ENCODE measurements at places on chromosomes 11 and 22.

DNA sequence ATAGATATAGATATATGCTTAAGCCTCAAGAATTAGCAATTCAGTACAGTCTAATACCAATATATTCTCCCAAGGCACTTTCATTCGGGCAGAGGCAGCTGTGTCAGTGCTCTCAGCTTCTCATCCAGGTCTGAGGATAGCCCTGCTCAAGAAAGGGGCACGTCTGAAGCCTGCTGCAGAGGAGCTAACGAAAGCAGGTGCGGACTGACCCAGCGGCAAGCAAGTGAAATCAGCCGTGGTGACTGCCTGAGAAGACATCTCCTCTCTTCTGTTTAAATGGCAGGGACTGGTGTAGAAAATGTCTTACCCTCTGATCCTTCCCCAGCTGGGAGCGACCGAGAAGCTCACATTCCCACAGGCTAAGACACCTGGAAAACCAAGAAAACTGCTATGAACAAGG, 468.6 kb downstream of the BRD1 start:
- DNase-seq: no peak

GRCh38 chr11:2095198-2095520, 44.0 kb downstream of the IGF2 start:
- DNase-seq: no peak

DNA sequence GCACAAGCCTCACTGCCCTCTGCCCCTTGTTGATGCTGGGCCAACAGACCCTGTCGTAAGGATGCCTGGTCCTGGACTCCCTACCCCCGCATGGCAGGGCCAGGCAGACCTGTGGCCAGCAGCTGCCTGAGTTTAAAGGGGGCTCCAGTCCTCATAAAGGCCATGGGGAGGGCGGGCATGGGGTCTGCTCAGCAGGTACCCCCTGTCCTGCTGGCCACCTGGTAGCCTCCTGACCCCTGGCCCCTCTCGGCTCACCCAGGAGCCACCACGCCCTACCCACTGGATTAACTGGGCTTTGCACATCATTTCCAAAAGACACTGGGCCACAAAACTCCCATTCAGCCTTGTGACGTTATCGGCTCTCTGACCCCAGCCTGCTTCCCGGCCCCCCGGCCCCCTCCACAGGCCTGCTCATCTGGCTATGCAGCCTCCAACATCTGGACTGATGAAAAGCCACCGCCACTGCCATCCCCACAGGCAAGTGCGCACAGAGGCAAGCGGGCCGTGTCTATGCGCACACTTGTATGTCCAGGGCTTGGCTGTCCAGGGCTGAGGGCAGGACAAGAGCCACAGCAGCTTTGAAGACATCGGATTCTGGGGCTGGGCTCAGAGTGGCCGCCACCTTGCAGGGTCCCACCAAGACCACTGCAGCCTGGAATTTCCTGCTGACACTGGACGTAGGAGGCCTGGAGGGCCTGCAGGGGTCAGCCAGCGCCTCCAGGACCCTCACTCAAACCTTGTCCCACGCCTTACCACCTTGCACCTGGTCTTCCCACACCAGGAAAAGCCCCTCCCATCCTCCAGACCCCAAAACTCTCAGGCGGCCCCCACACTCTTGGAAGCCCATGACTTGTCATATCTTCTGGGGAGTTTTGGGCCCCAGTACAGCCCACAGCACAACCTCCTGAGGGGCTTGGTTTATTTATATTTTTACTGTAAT, 48.7 kb downstream of the IGF2 start:
- DNase-seq: no peak

DNA sequence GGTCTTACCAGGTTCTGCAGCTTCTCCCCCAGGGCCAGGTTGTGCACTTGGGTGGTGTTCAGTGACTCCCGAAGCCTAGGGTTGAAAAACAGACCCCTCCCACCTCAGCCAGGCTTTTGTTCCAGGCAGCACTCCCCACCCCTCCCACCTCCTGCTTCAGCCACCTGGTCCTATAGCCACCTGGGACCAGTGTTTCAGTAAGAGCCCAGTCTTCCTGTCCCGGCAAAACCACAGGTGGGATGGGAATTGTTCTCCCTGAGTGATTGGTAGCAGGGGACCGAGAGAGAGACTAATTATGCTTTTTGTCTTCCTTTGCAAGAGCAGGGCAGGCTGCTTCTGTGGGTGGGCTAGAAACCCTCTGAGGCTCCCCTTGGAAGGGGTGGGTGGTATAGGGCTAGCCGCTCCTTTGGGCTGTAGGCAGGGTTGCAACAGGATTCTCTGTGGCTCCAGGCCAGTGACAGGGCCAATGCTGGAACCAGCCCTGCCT, 8.5 kb upstream of the NAALADL1 start:
- DNase-seq: no peak

DNA sequence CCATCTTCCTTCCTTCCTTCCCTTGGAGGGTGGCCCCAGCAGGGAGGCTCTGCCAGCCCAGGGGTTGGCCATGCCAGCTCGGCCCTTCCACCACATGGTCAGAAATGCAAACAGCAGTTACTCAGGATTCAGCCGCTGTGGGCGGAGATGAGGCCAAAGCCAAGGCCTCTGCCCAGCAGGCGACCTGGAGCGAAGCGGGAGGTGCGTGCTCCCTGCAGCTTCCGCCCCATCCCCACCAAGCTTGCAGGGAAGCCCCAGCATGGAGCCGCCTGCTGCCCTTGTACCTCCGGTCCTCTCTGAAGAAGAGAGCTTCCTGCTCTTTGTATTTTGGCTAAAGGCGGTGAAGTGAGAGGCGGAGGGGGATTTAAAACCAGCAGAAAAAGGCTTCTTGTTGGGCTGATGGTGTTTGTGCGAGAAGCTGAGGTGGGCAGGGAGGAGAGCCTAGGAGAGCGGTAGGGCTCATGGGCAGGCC, 50.4 kb downstream of the ANO1 start:
- no peak for DNase-seq

DNA sequence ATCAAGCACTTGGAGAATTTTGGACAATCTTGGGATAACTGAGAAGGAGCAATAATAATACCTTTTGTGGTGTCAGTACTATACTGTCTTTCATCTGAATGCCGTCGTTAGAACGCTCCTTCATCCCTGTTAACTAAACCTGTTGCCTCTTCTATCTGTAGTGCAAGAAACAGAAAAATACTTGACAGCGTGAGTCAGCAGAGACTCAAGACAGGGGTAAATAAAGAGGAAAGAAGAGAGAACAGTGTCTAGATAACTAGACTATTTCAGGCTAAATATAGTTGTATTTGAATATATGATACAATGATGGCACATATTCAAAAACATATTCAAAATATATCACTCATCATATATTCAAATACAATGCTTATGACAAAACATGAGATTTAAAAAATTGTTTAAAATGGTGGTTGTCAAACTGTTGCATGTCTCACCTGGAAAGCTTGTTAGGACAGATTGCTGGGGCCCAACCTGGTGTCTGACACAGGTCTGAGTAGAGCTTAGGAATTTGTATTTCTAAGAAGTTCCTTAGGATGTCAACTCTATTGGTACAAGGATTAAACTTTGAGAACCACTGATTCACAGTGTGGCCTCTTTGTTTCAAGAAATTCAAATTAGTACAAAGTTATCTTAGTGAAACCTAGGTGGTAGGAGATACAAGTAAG, 17.4 kb downstream of the OOSP4A start:
- DNase-seq: no peak

- no peak for DNase-seq
Measured at GRCh38 chr22:23218053-23218866, 38.0 kb downstream of the BCR start.

- no peak for DNase-seq
Measured at GRCh38 chr11:129595038-129595962, 219.7 kb downstream of the BARX2 start.

DNA sequence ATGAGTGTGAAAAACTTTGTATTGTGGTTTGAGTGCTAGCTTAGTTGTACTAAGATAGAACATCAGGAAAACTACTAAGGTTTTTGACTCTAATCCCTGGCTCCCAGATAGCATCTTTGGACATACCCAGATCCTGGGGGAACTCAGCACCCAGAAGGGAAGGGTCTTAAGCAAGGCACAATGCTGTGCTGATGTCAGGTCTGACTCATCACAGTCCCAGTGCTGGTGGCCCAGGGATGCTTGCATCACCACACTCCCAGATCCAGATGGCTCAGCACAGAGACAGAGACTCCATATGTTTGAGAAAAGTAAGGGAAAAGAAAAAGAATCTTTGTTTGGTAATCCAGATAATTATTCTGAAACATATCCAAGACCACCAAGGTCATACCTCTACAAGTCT, 18.3 kb upstream of the OR56A3 start:
- no peak for DNase-seq

- no peak for DNase-seq
Measured at GRCh38 chr11:115700981-115701875, 197.0 kb upstream of the CADM1 start.

DNA sequence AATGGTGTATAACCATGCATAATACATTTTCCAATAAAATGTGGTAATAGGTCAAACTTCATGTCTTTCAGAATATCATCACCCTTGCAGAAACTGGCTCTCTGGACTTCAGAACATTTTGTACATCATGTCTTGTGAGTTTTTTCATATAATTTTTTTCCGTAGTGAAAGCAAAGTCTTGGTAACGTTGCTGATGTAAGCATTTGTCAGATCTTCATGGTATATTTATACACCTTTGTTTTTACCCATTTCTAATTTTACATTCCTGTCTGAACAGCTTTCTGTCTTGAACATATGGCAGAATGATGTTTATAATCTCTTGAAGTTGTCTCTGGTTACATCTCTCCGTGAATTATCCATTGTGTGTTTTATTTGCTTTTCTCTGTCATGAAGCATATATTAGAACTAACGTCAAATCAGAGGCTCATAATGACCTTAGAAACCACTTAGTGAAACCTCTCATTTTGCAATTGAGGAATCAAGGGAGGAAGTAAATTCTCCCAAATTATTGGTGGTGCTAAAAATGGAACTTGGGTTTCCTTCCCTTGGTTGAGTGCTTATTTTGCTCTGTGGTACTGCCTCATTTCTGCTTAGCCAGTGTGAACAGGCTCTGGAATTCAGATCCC, 37.4 kb downstream of the CSRP3 start:
- DNase-seq: no peak

- no peak for DNase-seq
Measured at GRCh38 chr11:70174547-70175235, 28.4 kb upstream of the FADD start.

DNA sequence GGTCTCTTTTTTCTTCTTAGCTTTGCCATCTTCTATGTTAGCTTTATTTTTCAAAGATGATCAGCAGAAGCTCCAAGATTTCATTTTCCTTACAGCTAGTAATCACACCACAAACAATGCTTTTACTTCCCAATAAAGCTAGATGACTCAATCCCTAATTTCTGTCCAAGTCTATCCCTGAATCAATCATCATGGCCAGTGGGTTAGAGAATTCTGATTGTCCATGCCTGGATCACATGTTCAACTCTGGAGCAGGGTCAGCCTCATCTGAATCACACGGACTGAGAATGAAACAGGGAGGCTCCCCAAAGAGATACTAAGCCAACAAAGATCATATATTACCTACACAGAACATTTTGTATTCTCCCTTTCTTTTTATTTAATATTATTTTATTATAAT, 79.6 kb downstream of the BBOX1 start:
- no peak for DNase-seq

- DNase-seq: no peak
Measured at GRCh38 chr11:35146074-35146521, 7.1 kb downstream of the CD44 start.

- DNase-seq: peak; percentile 53
Measured at GRCh38 chr11:35106595-35106994, 32.4 kb upstream of the CD44 start.

DNA sequence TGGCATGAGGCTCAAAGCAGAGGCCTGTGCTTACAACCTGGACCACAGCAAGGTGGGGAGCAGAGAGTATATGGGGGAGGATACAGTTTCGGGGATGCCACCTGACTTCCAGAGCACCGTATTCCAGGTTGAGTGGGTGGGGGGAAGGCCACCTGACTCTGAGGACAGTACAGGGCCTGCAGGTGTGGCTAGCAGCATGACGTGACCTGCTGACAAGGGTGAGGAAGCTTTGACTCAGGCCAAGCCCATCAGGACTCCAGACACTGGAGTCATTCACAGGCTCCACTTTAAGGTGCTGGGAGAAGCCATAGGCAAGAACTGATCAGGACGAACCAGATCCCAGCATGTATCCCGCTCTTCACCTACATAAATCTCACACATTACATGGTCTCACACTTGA, 34.6 kb upstream of the CRTAM start:
- DNase-seq: no peak

DNA sequence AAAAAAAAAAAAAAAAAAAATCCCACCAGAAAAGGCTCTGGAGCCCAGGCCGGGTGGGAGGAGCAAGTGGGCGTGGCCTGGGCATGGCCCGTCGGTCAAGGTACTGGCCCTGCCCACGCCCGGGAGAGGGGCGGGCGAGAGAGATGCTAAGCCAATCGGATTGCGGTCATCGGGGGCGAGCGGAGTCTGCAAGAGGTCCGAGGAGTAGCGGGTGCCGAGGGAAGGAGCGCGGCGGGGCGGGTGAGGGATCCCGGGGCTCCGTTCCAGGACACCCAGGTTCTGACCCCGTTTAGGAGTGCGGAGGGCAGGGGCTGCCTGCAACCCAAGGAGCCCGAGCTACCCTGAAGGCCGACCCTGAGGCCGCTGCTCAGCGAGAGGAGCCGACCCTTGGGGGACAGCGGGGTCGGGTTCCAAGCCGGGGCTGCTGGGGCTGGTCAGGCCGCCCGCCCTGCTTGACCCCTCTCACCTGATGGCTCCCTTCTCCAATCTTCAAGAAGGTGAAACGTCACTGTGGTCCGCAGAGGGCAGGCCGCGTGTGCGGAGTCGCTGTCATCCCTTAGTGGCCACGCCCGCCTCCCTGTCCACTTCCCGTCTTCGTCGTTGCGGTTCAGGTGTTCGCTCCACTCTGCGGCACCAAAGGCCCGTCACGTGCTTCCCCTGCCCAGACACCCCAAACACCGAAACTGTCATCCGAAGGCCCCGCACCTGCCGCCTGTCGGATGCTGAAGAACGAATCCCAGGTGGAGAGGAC, 11.1 kb upstream of the TAB1 start:
- DNase-seq: no peak

- DNase-seq: no peak
Measured at GRCh38 chr22:35191412-35191811, 65.9 kb upstream of the HMGXB4 start.

- DNase-seq: no peak
Measured at GRCh38 chr11:60797846-60798630, 12.9 kb downstream of the MS4A10 start.

- DNase-seq: no peak
Measured at GRCh38 chr11:66324664-66325063, 7.8 kb upstream of the CD248 start.

DNA sequence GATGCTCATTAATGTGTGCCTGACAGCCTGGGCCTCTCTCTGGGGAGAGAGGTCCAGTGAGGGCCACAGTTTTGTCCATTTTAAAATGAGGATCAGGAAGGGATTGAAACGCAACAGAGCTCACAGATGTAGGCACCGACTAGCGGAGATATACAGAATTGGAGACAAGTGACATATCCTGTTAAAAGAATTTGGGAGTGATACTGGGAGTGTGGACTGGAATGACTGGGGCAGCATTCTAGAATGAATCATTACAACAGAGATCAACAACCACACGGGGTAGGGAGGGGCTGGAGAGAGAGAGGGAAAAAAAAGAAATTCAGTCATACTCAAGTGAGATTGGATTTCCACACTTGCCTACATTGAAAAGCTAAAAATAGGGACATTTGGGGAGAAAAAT, 2.5 kb upstream of the NCAM1 start:
- no peak for DNase-seq
